ENCODE measurements at places on chromosomes 12 and 14.

DNA sequence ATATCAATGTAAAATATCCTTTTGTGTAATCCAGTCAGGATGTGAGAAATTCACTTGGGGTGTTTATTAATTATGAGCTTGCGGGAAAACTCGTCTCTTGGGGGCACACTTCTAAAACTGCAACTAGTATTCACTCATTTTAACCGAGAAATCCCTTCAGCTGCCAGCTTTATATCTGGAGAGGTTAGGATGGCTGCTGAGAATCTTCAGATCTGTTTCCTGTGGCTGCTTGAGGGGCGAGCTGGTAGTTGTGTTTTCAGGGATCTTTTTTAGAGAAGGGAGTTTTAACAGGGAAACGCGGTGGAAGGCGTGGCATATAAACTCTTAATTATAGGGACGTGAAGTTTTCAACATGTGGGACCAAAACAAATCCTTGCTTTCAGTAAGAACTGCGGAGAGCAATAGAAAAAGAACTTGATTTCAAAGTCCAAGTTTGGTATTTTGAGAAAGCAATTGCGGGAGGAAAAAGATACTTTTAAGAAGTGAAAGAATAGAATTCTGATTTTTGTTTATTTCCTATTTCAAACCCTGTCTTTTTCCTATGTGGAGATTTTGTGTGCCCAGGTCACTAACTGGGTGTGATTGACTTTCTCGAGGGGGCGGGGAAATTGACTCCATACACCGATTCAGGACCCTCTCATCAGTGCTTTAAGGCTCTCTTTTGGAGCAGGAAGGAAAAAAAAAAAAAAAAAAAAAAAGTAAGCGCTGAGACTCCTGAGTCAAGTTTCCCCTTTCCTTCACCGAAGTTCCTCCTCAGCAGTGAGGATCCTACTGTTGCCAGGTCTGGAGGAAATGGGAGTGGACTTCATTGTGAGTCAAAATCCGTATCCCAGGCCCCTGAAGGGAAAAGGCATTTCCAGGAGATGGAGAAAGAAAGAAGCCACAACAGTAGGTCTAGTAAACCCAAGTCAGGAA is 1.1 kb downstream of the PPFIBP1 start:
- peak; percentile 81 for DNase-seq

DNA sequence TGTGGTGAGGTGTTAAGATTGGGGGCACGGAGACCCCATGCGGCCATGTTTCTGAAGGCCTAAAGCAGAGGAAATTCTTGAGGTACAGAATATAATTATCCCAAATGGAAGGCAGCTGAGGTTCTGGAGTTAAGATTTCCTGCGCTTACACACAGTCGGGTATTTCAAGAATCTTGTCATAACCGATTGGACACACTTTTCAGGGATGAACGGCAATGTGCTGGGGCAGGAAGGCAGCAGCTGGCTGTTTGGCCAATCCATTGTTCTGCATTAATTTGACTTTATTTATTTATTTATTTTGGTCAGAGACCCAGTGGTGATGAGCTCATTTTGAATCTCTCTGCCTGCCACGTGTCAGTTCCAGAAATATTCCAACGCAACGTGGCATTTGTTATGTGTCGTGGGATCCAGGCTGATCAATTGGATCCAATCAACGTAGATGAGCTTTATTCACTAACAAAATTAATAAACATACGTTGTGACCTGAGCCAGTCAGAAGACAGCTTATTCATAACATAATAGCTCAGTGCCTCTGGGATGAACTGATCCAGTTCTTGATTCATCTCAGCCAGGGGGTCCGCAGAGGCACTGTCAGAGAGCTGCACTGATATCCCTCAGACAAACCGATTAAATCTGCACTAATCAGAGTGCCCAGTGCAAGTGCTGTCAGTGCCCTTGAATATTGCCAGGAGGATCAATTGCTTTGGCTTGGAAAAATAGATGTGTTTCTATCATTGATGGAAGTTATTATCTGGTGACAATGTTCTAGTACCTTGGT is 181.0 kb downstream of the KTN1 start:
- DNase-seq: no peak

- no peak for DNase-seq
Measured at GRCh38 chr12:113933201-113933786, 32.8 kb downstream of the RBM19 start.

DNA sequence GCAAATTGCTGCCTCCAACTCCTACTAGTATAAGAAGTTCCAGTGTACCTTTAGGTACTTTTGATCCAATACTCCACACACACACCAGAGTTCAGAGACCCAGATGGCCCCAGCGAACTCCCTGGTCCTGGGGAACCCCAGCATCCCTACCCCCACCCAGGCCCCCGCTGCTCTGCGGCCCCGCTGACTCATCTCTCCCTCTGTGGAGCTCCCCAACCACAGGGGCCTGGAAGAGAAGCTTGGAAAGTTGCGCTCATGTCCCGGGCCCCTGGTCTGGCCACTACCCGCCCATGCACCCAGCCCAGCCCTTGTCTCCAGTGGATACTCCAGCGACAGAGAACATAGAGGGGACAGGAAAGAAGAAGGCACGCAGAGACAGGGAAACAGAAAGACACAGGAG is 4.2 kb upstream of the SP7 start:
- DNase-seq: no peak

DNA sequence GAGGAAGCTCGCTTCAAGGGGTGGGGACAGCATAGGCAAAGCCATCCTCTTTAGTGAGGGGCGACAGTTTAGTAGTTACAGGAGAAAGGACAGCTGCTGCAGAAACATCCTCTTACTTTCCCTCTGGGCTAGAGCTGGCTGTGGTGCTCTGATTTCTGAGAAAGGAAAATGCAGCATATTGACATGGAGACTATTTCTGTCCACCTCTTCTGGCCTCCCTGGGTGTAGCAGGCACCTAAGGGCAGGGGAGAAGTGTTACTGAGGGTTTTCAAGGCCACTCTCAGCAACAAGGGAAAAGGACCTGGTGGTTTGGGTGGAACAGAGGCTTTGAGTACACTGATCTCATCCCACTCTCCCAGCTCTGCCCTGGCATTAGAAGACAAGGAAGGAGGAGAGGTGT is 40.0 kb upstream of the CTDSP2 start:
- no peak for DNase-seq

GRCh38 chr12:62784576-62784975 is 150.4 kb downstream of the PPM1H start:
- no peak for DNase-seq

- no peak for DNase-seq
Measured at GRCh38 chr12:19261773-19262172, 132.2 kb downstream of the PLEKHA5 start.

DNA sequence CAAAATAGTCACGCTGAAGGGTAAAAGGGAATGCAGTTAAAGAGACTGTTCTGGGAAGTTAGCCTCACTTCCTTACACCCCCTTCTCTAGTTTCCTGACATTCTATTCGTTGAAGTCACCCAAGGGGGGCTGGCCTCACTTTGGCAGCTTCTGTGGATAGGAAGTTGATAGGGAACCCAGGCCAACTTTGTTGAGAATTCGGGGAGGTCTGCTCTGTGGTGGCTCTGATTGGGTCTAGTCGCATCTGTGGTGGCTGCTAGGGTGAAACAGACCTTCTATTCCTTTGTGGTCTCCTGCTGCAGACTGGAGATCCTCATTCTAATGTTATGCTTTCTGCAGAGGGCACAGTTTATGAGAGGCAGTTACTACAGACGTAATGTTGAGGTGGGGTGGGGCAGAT is 28.8 kb upstream of the GZMB start:
- DNase-seq: no peak

DNA sequence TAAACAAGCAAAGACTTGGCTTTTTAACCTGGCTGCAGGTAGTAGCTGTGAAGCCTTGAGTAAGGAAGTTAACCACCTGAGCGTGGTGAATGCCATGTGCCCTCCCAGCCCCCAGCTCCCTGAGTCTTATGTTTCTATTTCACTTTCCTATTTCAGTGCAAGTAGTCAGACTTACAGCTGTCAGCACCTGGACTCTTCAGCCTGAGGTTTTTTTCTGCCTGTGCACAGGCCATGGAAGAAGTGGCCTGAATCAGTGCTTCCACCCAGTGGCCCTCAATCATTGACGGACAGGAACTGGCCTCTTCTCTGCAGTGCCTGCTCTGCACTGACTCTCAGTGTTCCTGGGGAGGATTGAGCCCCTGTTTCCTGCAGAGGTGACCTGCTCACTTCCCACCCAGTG is 796.4 kb downstream of the MED13L start:
- no peak for DNase-seq

- no peak for DNase-seq
Measured at GRCh38 chr14:102508774-102509745, 516 bp downstream of the ANKRD9 start.

DNA sequence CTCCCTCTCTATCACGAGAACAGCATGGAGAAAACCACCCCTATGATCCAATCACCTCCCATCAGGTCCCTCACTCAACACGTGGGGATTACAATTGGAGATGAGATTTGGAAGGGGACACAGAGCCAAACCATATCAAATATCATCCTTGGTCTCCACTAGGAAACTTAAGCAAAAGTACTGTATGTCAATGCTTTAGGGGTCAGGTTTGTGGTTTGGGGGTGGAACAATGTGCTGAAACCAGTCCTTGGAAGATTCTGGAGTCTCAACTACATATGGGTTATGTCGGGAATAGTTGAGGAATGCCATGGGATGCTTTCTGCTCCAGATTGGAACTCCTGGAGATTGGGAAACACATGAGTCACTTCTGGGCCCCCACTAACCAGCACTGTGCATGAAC is 48.3 kb upstream of the CCDC63 start:
- DNase-seq: no peak

DNA sequence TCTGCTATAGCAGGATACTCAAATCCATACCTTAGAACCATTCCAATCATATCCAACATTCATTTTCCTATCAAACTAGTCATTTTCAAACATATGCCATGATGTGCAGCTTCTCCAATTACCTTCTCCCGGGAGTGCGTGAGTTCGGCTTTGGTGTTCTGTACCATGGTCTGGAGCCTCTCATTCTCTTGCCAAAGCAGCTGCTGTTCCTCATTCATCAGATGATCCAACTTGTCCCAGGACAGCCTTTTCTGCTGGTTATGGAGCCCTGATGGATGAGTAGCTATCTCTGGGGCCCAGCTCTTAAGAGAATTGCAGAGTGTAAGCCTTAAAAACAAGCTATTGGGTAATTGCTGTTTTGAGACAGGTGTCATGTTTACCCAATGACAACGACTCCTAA is 71.1 kb upstream of the SAV1 start:
- no peak for DNase-seq

DNA sequence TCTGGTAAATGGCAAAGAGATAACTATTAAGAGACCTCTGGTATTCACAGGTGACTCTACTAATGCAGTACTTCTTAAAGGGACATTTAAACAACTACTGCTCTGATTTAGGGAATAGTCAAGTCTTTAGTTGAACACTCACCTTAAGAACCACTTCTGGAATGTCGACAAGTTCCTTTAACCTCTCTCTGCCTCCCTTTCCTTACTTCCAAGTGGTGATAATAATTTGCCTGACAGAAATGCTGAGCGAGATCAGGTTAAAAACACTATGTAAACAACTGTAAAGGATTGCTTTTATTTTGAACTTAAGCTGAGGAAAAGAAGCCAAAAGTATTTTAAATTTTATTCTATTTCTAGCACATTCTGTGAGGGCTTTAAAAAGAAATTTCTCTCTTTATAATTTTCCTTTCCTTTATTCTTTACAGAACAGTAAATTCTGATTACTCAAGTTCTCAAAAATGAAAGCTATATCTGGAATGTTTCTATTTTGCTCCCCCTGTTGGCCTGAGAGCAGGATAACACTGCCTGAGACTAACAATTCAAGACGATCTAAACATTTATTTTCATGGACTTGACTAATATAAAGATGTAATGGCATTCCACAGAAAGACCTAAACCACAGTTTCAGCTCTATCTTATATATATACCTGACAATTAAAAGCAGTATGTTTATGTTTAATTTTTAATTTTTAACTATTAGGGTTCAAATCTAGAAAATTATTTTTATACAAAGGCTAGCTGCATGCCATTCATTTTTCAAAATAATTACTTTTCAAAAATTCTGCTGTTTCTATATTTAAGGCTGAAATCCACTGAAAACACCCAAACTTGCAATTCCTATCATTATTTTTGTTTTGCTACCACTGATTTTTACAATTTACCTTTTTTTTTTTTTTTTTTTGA is 29.2 kb downstream of the ZCCHC8 start:
- peak; percentile 68 for DNase-seq

- no peak for DNase-seq
Measured at GRCh38 chr12:94636462-94637085, 13.8 kb downstream of the TMCC3 start.
